ENCODE measurements at places on chromosomes 11 and 22.

DNA sequence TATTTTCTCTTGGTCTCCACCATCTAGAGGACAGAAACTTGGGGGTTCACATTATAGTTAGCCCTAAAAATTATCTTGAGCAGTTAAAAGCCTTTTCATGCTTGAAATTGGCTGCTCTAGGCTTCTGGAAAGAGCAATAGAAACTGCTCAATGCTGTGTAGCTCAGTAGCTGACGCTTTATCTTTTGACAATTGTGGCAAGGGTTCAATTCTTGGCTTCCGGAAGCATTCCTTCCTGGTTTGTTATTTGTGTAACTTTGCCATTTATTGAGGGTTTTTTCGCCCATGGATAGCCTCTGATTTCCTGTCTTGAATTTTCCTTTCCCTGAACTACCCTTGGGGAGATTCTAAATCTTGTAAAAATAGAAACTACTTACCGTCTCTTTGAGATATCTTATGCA, 10.3 kb upstream of the OR56A1 start:
- no peak for DNase-seq

DNA sequence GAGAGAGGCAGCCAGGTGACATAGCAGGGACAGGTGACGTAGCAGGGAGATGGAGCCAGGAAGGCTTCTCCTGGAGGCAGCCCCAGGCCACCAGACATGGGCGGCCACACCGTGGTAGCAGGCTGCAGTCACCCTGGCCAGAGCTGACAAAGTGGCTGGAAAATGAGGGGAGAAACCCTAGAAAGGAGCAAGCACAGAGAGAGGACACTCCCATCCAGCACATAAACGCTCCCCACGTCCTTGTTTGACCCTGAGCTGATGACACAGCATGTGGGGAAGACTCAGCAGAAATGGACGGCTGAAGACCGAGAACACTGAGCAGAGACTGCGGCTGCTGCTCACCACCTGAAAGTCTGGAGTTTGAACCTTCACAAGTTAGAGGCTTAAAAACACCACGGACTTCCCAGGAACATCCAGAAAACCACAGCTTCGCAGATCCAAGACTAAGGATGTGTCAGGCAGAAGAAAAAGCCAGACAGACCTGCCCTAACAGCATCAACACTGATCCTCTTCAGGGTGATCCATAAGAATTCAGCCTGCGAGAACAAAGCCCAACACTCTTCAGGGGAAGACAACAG, 28.7 kb downstream of the DRD4 start:
- no peak for DNase-seq

DNA sequence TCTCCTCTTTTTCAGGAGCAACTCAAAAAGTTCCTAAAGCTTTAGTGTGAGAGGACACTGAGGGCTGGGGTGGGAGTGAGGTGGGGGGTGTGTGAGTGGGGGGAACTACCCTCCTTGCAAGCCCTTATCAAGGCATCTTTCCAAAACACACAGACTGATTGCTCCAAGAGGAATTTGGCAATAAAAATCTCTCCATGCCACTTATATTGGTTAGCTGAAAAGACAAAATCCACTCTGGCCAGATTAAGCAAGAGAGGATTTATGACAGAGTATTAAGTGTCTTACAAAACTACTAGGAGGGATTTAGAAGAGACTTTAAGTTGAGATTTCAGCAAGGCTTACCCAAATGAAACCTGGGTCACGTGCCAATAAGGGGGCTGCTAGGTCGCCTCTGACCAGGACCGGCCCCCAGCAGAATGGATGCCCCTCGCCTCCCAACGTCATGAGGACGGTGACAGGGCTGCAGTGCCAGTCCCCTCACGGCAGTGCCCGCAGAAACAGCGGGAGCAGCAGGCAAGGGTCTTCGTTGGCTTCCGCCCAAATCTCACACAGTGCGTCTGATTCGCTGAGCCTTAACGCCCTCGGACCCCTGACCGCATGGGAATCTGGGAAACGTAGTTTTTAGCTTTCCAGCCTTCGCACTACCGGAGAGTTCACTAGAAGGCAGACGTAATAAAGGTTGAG, 22.1 kb upstream of the CTR9 start:
- DNase-seq = no peak

GRCh38 chr11:119774172-119774763, 45.3 kb upstream of the NECTIN1 start:
- DNase-seq = no peak

- no peak for DNase-seq
Observed at GRCh38 chr11:76615950-76616349, 54.6 kb downstream of the LRRC32 start.

DNA sequence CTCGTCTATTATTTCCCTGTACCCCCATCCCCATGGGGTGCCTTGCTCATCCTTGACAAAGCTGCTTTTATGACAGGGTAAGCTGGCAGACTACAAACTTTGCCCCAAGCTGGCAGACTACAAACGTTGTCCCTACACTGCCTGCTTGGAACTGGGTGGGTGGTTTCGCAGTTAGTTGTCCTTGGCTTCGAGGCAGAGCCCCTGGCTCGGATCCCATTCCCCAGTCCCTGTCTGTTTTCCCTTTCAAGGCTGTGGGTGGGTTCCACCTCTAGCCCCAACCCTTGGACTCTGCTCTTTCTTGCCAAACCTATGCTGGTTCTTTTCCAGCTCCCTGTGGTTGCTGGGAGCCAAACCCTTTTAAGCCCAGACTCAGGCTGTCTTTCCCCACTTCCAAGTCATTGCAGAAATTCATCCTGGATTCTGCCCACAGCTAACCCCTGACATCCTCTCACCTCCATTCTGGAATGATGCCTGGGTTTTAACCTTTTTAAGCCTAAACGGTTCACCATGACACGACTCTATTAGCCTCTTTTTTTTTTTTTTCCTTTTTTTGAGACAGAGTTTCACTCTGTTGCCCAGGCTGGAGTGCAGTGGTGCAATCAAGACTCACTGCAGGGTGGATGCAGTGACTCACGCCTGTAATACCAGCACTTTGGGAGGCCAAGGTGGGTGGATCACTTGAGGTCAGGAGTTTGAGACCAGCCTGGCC, 9.2 kb upstream of the RBM14 start:
- DNase-seq = no peak

- DNase-seq = no peak
Observed at GRCh38 chr11:71330996-71331395, 78.6 kb upstream of the SHANK2 start.

DNA sequence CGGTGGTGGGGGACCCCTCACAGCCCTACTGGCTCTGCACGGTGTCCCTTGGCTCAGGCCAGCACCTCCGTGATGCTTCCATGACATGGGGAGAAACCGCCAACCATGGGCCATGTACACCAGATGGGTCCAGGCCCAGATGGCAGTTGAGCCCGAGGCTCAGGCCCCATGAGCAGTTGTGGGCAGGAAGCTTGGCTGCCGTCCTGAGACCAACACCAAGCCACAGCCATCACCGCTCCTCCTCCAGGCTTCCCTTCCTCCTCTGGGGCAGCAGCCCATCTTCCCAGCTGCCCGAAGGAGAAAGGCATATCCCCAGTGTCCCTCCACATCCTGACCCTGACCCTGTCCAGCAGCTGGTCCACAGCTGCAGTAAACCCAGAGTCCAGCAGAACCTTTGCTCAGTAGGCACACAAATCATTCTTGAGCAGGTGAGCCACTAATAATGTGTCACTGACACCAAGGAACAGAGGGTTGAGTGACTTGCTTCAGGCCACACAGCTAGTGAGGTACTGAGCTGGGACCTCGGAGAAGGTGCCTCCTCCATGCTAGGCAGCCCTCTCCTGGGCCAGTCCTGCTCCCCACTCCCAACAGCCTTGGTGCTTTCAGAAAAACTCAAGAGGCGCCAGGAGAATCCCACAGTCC, 204.9 kb downstream of the CTTN start:
- DNase-seq = no peak

- DNase-seq = no peak
Observed at GRCh38 chr11:125559888-125560287, 9.4 kb upstream of the EI24 start.

DNA sequence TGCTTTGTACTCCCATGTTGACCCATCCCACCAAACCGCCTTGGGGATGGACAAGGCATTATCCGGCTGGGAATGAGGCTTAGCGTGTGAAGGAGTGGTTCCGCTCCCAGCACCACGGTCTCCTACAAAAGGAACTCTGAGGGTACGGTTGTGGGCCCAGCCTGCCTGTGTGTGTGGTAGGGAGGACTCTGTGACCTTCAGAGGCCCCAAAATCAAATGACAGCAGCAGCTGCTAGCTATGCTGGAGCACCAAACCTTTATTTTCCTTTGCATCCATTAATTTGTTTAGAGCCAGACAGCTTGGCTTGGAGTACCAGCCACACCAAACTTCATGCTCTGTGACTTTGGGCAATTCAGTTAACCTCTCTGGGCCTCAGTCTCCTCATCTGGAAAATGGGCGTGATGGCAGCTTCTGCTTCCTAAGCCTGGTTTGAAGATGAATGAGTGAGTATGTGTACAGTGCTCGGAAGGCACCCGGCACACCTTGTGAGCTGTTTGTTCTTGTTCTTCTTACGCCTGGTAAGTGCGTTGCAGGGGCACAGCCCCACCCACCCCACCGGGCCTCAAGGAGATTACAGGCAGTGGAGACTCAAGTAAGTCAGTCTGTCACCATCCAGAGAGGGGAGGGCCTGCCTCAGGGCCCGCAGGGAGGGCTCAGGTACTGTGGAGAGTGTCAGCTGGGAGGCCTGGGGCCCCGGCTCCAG, 25.3 kb downstream of the MB start:
- DNase-seq = no peak

DNA sequence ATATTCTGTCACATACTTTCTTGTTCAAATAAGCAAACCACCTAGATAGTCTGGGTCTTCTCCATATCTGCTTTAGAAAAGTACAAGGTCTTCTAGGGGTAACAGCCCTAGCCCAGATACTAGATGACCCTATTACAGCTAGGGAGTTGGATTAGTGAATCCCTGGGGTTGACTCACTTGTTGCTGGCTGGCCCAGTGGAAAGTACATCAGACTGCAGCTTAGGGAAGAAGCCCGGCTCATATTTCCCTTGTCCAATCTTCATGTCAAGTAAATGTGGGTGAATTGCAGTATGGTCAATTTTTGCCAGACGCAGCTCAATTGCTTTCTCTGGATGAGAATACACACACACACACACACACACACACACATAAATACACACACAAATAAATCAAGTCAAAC, 79.1 kb upstream of the SCUBE2 start:
- no peak for DNase-seq

DNA sequence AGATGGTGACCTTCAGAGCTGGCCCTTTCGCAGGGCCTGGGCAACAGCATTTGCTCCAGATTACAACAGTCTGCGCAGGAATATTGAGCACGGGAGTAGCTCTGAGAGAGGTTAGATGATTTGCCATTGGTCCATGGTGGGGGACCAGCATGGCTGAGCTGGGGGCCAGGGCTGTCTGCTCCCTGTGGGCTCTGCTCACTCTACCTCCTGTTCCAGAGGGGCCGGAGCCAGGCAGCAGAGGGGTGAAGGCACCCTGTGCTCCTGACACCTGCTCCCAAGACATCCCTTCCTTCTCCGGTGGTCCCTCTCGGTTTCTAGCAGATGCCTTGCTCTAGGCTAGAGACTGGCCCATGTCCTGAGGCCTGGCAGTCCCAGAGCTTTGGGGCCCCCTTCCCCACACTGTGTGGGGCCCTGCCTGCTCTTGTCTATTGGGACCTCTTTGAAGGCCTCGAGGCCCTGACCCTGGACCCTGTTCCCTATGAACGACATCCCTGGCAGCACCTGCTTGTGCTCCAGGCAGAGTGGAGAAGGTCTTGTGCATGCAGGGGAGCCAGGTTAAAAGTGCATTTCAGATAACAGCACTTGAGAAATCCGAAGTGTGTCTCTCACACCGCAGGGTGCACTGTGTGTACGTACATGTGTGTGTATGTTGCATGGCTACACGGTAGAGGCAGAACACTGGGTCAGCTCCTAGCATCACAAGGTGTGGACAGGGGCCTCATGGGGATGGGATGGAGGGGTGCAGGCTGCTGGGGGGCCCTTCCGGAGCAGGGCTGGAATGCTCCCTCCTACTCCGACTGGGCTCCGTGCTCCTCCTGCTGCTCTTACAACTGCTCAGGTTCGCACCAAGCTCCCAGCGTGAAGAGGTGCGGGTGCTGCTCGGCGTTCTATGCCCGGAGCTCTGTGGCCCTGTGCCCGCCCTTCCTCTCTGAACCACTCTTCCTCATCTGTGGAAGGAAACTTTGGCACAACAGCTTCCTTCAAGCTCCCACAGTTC, 123.3 kb upstream of the B3GAT1 start:
- DNase-seq = no peak

- no peak for DNase-seq
Observed at GRCh38 chr11:40118026-40118425, 1341.4 kb downstream of the LRRC4C start.

- DNase-seq = no peak
Observed at GRCh38 chr11:35192347-35192746, 53.4 kb downstream of the CD44 start.

- no peak for DNase-seq
Observed at GRCh38 chr11:125431009-125431408, 65.1 kb downstream of the FEZ1 start.

- no peak for DNase-seq
Observed at GRCh38 chr11:12077535-12078280, 32.7 kb upstream of the MICAL2 start.
